ENCODE measurements at places on chromosomes 1 and 21. TPM values are rescaled to one million over a fixed set of nuclear protein-coding genes. Genes with fewer than 3 reads are reported as not detected.

Gene AQP10
- polyA plus RNA-seq = 0.13 TPM

Gene DDAH1
- 100 TPM for polyA plus RNA-seq

Gene RGS8
- polyA plus RNA-seq = not detected

Gene YOD1
- 15.0 TPM for polyA plus RNA-seq

Gene TGFB2
- 133 TPM for polyA plus RNA-seq

Gene CLIC4
- polyA plus RNA-seq = 209 TPM

Gene TMPRSS3
- 0.66 TPM for polyA plus RNA-seq

Gene TNFSF4
- polyA plus RNA-seq = 2.7 TPM

Gene OR2T35
- not detected for polyA plus RNA-seq

Gene FAM72D
- polyA plus RNA-seq = 3.5 TPM

Gene RGS4
- polyA plus RNA-seq = 3.3 TPM

Gene PODN
- 10.7 TPM for polyA plus RNA-seq

Gene KRTAP19-1
- not detected for polyA plus RNA-seq

Gene FCRL1
- 0.16 TPM for polyA plus RNA-seq

Gene COG2
- 26.7 TPM for polyA plus RNA-seq

Gene ANKRD45
- 2.2 TPM for polyA plus RNA-seq

Gene UBQLN4
- polyA plus RNA-seq = 62.1 TPM

Gene DENND2D
- 21.4 TPM for polyA plus RNA-seq

Gene KCNA2
- 0.94 TPM for polyA plus RNA-seq

Gene LRRC3
- polyA plus RNA-seq = 6.2 TPM

Gene SYCP1
- polyA plus RNA-seq = 0.31 TPM

Gene SPATA21
- polyA plus RNA-seq = 0.46 TPM

Gene KLHDC9
- 4.6 TPM for polyA plus RNA-seq

Gene REN
- 0.10 TPM for polyA plus RNA-seq

Gene NUDT17
- 12.7 TPM for polyA plus RNA-seq

Gene TIE1
- polyA plus RNA-seq = 91.7 TPM

Gene NIBAN1
- polyA plus RNA-seq = 16.4 TPM

Gene NEXN
- 32.0 TPM for polyA plus RNA-seq

Gene FOXD3
- not detected for polyA plus RNA-seq

Gene GPA33
- polyA plus RNA-seq = not detected

Gene DIO1
- polyA plus RNA-seq = 1.2 TPM

Gene TMEM240
- 4.6 TPM for polyA plus RNA-seq
